ENCODE measurements at places on chromosomes 6 and 20.

GRCh38 chr20:52259295-52259694 is 67.7 kb upstream of the ZFP64 start:
- no peak for DNase-seq

- no peak for DNase-seq
Observed at GRCh38 chr6:127967708-127968107, 66.8 kb upstream of the THEMIS start.

GRCh38 chr6:90803956-90804355 is 217.1 kb upstream of the MAP3K7 start:
- DNase-seq = no peak

GRCh38 chr6:100447900-100448748 is 16.6 kb downstream of the SIM1 start:
- DNase-seq = no peak

- no peak for DNase-seq
Observed at GRCh38 chr6:164579035-164579434, 730.4 kb downstream of the C6orf118 start.

DNA sequence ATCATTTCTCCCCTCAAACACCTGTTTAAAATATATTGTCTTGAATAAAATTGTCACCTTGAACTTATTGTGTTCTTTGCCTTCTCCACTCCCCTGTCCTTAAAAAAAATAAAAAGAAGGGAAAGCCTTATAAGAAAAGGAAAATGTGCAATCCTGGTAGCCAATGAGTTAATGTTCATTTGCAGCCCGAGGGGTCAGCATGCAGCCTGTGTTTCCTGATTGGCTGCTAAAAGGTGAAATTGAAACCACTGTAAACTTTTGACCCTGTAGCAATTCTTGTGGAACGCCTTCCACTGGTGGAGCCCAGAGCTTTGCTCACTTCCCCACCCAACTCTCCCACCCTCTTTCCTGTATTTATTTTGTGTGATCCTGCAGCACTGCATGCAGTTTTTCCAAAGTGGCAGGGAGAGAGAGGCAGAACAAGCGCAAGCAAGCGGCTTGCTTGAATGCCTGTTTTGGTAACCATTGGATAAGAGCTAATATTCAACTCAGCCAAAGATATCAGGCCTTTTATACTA is 74.9 kb downstream of the NCOA3 start:
- no peak for DNase-seq

Data from activated CD8-positive, alpha-beta memory T cell treated with anti-CD3 and anti-CD28 coated beads for 1 hour (primary cell).